Peyer's patch (tissue), 4 donors: ENCODE measurements at places on chromosomes 4 and X.

DNA sequence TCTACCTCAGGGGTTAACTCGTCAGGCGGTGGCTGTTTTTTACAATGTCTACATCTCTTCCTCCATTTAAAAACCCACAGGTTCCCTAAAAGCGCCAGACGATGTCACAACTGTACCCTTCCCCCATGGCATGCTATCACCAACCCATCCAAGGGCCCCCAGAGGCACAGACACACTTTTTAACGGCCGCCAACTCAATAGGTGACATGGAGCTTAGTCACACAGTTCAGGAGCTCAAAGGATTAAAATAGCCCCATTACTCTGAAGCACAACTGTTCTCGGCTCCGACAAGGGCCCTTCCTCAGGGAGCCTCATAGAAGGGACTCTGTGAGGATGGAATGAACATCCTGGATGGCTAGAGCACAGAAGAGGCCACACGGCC lies 12.4 kb downstream of the SH3KBP1 start:
- peak; percentile 53 for DNase-seq

DNA sequence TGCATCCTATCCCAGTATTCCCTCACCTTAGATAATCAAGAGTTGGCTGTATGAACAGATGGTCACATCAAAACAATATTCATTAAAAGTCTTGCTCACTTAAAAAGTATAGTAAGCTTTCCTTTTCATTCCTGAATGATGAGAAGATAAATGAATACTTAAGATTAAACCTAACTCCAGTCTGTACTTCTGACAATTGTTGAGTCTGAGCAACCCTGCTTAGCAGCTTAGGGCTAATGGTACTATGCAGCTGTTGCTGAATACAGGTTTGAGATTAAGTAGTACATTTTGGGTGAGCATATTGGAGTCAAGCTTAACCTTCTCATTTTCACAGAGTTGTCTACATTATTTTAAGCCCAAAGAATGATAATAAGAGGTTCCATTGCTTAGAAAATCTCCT lies 121.7 kb upstream of the ETNPPL start:
- DNase-seq, result no peak

DNA sequence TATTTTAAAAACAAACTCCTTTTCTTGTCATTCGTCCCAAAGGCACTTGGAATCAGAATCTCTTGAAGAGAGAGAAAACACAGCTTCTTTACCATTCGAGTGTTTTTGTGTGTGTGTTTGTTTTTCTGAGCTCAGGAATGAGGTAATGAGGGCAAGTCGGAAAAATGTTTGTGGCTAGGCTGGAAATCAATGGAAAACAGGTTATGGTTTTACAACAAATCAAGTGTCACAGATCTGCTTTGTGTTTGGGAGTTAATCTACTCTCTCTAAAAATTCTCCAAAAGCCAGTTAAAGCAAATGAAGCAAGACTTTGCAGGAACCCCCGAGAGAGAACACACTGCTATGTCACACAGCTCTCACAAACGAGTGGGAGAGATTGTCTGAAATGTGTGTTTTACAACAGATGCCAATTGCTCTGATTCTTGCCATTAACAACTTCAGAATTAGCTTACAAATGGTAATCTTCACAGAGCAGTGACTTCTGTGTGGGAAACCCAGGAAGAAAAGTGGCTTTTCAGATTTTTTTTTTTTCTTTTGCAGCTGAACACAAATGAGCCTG lies 264.1 kb downstream of the CBLL2 start:
- no peak for DNase-seq

DNA sequence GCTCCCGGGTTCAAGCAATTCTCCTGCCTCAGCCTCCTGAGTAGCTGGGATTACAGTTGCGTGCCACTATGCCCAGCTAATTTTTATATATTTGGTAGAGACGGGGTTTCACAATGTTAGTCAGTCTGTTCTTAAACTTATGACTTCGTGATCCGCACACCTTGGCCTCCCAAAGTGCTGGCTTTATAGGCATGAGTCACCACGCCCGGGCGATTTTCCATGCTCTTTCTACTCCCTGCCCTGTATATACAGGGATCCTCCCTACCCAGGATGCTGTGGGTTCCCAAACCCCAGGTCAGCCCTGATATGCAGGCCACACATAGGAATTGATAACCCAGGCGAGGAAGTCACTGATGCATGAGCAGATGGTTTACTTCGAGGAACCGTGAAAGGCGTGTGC lies 31.4 kb downstream of the SSX5 start:
- DNase-seq, result no peak

GRCh38 chrX:121958886-121959285 lies 911.5 kb downstream of the GLUD2 start:
- DNase-seq, result no peak

- DNase-seq, result no peak
These were observed 11.1 kb downstream of the ACSL1 start for GRCh38 chr4:184814686-184815045.

- DNase-seq, result no peak
These were observed 58.4 kb upstream of the TMEM150C start for GRCh38 chr4:82620126-82620735.

- no peak for DNase-seq
These were observed 354.3 kb upstream of the GATB start for GRCh38 chr4:152115118-152115517.

DNA sequence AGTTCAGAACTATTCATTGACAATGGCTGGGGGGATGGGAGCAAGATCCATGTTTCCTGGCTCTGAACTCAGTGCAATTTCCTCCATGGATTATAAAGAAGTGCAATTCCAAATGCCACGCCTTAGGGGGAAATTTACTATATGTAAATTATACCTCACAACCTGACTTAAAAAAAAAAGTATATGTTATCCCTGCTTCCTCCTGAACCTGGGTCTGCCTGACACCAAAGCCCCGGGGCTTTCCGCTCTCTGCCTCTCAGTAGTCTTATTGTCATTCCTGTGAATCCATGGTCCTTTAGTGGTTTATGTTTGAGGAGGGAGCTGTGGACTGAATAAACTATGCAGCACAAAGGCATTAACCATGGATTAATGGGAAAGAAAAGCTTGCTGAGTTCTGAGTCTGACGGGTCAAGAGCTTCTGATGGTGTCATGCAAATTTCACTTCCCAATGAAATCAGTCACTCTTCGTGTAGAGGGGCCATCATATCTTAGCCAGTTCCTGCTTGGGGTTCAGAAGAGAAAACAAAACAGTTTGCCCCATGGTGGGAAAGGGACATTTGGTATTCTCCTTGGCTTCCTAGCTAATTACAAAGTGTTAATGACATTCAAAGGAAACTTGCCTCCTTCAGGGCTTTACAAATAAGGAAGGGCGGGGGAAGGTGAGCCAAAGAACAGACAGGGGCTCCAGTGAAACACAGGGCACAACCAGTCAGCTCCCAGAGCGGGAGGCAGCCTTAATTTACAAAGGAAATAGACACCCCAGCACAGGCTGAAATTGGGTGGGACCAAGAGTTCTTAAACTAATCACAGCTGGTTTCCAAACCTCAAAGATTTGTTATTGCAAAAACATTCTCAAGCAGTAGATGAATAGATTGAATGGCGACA lies 14.3 kb downstream of the FAM9C start:
- no peak for DNase-seq

- peak; percentile 65 for DNase-seq
These were observed 19.7 kb upstream of the ABCG2 start for GRCh38 chr4:88177983-88178625.

DNA sequence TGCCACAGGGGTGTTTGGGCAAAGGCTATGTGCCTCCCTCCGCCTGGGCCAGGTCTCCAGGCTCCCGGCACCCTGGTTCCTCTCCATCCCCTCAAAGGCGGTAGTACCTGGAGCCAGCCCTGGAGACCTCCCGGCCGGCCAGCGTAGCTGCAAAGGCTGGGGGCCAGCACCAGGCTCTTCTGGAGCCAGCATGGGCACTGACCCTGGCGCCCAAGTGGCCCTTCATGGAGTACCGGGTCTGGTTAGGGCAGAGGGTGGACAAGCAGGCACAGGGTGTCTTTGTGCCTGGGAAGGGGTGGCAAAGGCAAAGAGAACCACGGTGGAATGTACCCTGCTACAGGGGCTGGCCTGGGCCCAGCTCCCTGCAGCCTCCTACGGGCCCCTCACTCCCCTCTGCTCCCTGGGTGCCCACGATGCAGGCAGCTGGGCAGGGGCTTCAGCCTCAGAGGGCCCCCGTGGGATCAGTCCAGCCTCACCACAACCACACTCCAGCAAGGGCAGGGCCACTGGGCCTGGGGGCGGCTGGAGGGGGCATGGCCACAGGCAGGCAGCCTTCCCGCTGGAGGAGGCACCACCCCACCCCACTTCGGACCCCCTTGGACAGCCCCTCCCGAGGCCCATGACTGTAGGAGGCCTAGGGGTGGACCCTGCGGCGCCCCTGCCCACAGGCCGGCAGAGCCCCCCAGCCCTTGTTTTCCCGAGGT lies 112.9 kb upstream of the NKX1-1 start:
- DNase-seq, result no peak

DNA sequence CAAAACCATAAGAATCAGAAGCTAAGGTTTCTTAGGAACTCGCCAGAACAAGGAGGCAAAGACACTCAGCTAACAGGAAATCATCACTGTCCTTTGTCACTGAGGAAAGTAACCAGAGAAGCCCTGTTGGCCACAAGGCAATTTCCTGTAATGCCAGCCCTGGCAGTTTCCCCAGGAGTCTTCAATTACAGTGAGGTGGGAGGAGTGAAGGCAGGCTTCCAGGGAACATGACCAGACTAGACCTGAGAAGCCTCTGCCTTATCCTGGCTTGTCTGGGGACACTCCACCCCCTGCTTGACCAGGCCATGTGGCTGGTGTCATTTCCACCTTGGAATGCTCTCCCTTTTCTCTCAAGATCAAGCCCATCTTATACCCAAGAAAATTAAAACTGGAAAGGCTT lies 125.3 kb downstream of the COL4A6 start:
- no peak for DNase-seq

- no peak for DNase-seq
These were observed 16.6 kb downstream of the BMP15 start for GRCh38 chrX:50927127-50927526.

GRCh38 chrX:70452143-70452733 lies 7.6 kb downstream of the DLG3 start:
- DNase-seq, result peak; percentile 56

DNA sequence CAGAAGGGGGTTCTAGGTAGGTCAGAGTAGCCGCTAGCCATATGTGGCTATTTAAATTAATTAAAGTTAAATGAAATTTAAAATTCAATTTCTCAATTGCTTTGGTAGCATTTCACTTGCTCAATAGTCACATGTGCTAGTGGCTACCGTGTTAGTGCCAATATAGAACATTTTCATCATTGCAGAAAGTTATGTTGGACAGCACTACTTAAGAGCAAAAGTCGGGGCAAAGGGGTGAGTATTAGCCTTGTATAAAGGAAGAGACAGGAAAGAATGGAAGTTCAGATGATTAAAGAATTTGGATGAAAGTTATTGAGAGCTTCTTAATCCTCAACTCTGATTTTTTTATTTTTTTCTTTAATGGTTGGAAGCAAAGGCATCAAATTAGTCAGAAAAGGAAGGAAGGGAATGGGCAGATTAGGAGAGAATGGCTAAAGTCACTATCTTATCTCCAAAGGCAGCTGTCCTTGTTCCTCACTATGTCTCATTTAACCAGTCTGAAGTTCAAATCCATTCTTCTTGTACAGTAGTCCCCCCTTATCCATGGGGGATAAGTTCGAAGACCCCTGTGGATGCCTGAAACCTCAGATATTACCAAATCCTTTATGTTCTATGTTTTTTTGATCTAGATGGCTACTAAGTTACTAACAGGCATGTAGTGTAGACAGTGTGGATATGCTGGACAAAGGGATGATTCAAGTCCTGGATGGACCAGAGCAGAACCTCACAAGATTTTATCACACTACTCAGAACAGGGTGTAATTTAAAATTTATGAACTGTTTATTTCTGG lies 22.9 kb downstream of the OCIAD1 start:
- no peak for DNase-seq

DNA sequence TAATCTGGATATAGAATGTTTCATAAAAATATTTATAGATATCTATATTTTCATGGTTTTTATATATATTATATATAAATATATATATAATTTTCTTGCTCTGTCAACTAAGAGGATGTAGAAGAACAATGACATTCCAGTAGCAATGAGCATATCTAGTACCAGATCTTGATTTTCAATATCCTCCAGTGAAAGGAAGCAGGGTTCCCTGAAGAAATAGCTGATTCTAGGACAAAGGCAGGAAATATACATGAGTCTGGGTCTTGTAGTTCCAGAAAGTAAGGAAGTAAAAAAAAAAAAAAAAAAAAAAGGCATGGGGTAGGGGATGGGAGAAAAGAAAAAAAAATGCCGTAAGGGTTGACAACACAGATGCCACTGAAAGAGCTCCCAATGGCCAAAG lies 241.4 kb downstream of the RASL11B start:
- DNase-seq, result no peak

DNA sequence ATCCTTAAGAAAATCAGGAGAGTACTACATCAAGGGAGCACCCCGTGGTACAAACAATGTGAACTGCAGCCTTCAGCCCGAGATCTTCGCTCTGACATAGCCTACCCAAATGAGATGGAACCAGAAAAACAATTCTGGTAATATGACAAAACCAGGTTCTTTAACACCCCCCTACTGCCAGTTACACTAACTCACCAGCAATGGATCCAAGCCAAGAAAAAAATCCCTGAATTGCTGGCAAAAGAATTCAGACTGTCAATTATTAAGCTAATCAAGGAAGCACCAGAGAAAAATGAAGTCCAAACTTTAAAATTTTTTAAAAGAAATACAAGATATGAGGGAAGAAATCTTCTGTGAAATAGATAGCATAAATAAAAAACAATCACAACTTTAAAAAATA lies 101.7 kb upstream of the KLF8 start:
- no peak for DNase-seq

GRCh38 chrX:154399527-154400368 lies 1.6 kb downstream of the RPL10 start:
- no peak for DNase-seq

DNA sequence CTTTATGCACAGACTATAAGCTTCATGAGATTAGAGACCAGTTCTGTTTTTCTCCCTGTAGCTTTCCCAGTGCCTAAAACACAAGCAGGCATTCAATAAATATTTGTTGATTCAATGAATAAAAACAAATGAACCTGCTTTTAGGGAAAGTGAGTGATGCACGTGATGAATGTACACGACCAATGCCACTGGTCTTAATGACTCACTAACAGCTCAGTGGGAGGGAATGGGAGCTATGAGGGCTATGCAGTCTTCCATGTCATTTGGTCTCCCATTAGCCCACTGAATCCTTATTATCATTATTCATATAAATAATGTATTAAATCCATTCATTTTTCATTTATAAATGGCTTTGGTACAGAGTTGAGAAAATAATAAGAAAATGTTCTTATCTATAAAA lies 247.4 kb downstream of the FBXO8 start:
- DNase-seq, result no peak

DNA sequence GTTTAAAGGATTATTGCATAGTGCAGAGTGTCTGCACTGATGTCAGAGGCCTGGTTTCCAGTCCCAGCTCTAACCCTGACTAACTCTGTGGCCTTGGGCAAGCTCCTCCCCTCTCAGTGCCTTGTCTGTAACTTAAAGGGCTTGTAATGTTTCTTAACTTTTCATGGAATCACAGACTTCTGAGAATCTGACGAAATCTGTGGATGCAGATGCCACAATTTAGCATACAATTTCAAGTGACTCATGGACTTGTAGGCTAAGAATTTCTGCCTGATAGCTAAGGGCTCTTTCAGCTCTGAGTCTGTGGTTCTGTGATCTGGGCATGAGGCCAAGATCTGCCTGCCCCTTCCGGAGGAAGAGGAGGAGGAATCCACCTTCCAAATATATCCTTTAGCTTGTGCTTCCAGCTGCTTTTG lies 236.9 kb downstream of the AR start:
- DNase-seq, result peak; percentile 54
